ENCODE measurements at places on chromosomes 12 and 14.

GRCh38 chr12:131420867-131421447 lies 289.9 kb upstream of the SFSWAP start:
- H3K36me3 ChIP-seq, result no peaks in the 10 kb centered on the region
- H3K4me3 ChIP-seq, result no peak overlapping the region
- no peak for DNase-seq
- no peak overlapping the region for H3K27ac ChIP-seq
- H3K27me3 ChIP-seq, result no peaks in the 10 kb centered on the region
- no peaks in the 10 kb centered on the region for H3K4me1 ChIP-seq

GRCh38 chr12:52720365-52720886 lies 17.1 kb upstream of the KRT77 start:
- H3K4me3 ChIP-seq, result no peak overlapping the region
- no peak for DNase-seq
- no peak overlapping the region for H3K27ac ChIP-seq
- H3K4me1 ChIP-seq, result no peaks in the 10 kb centered on the region
- no peaks in the 10 kb centered on the region for H3K36me3 ChIP-seq

- H3K27me3 ChIP-seq, result no peaks in the 10 kb centered on the region
- no peak overlapping the region for H3K27ac ChIP-seq
- H3K36me3 ChIP-seq, result peaks cover 19% of the 10 kb centered on the region
- peaks cover 30% of the 10 kb centered on the region for H3K4me1 ChIP-seq
These were observed 15.6 kb upstream of the MCRS1 start for GRCh38 chr12:49583366-49584094.

- H3K36me3 ChIP-seq, result no peaks in the 10 kb centered on the region
- H3K27me3 ChIP-seq, result no peaks in the 10 kb centered on the region
- DNase-seq, result no peak
- H3K4me3 ChIP-seq, result no peak overlapping the region
These were observed 73.8 kb upstream of the SRSF5 start for GRCh38 chr14:69693145-69693544.

GRCh38 chr12:113598815-113599406 lies 127.2 kb upstream of the LHX5 start:
- no peaks in the 10 kb centered on the region for H3K4me1 ChIP-seq
- H3K27me3 ChIP-seq, result no peaks in the 10 kb centered on the region
- H3K4me3 ChIP-seq, result no peak overlapping the region
- no peak for DNase-seq
- no peak overlapping the region for H3K27ac ChIP-seq

DNA sequence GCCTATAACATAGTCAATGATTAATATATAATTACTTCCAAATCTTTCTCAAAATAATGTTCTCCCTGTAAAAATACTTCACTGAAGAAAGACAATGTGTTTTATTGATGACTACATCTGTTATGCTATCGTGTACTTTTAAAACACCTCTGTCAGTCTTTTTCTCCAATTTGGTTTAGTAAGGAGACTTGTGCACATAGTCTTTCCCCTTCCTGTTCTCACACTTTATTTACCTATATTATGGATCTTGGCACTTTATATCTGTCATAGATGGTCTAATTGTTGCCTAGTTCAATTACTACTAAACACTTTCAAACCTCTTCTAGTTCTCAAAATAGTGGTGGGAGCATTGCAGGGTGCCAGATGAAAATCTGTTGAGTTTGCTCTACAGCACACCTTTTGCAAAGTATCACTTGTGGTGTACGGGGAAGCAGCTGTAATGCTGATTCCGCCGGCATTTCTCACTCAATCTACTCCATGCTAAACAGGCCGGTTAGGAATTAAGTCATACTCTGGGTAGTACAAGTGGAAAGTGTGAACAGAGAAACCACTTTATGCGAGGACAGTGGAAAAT lies 1.1 kb upstream of the INSM2 start:
- DNase-seq, result no peak
- no peak overlapping the region for H3K27ac ChIP-seq

GRCh38 chr14:87349921-87350320 lies 643.1 kb downstream of the GALC start:
- no peaks in the 10 kb centered on the region for H3K27me3 ChIP-seq
- H3K4me3 ChIP-seq, result no peak overlapping the region
- H3K4me1 ChIP-seq, result no peaks in the 10 kb centered on the region

Data from tibial artery (tissue), 4 donors.